WTC11 (cell line): ENCODE measurements at places on chromosomes 5 and 9.
A peak's percentile ranks its signal among the peaks of the same experiment; 100 is the strongest.

- DNase-seq: no peak
These were observed 1.7 kb downstream of the ADAMTS16 start for GRCh38 chr5:5141625-5142525.

DNA sequence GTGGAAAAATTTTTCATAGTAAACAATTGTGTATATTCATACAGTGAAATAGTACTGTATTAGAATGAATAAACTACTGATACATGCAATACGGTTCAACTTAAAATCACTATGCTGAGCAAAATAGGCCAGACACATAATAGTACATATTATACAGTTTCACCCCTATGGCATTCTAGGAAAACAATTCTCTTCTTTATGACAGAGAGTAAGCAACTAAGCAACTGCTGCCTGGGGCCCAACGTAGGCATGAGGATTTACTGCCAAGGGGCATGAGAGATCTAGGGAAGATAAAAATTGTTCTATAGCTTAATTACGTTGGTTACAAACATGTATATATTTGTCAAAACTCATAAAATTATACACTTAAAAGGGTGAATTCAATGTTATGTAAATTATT, 180.2 kb downstream of the DRD1 start:
- no peak for DNase-seq

- DNase-seq: peak; percentile 36
These were observed 434 bp downstream of the GLRX start for GRCh38 chr5:95822043-95822541.

DNA sequence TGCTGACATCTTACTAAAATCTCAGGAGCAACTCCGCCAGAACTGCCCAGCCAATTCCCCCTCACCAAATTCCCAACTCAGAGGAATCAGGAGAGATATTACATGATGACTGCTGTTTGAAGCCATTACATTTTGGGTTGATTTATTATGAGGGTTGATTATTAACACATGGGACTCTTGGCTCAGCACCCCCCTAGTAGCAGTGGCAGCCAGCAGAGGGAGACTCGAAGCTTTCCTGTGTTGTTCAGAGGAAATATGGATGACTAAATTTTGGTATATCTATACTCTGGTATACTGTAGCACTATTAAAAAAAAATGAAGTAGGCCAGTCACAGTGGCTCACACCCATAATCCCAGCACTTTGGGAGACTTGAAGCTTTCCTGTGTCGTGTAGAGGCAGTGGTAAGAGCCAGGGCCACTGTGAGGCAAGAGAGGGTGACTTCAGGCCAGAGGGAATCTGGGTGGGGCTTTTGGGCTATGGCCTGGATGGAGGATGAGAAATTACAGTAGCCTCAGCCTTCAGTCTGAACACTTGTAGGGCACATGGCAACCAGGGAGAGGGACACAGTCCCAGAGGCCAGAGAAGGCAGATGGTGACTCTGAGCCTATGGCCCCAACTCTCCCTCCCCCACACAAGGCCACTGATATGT, 111.4 kb downstream of the LHX2 start:
- no peak for DNase-seq

- DNase-seq: no peak
These were observed 61.2 kb upstream of the TAF11L2 start for GRCh38 chr5:17436761-17437221.

DNA sequence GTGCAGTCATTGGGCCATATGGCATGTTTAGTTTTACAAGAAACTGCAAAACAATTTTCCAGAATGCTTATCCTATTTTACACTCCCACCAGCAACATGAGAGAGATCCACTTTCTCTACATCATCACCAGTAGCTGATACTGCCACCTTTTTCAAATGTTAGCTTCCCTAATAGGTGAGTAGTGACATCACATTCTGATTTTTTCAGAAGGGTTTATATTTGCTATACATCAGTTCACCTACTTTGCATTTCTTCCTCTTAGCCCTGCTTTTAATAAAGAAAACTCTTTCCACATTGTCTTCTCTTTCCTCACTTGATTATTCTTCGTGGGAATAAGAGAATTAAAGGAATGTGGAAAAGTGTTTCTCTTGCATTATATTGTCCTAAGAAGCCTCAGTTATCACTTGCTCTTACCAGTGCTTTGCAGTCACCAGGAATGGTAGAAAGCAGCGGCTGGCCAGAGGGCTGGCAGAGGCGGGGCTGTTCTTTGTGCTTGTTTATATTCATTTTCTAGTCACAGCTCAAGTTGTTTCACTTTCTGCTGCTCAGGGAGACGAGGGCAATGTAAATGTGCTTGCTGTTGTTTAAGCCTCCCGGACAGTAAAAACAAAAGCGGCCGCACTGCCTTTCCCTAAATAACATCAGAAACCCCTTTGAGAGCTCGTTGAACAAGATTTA, 164.8 kb downstream of the HSD17B3 start:
- no peak for DNase-seq

DNA sequence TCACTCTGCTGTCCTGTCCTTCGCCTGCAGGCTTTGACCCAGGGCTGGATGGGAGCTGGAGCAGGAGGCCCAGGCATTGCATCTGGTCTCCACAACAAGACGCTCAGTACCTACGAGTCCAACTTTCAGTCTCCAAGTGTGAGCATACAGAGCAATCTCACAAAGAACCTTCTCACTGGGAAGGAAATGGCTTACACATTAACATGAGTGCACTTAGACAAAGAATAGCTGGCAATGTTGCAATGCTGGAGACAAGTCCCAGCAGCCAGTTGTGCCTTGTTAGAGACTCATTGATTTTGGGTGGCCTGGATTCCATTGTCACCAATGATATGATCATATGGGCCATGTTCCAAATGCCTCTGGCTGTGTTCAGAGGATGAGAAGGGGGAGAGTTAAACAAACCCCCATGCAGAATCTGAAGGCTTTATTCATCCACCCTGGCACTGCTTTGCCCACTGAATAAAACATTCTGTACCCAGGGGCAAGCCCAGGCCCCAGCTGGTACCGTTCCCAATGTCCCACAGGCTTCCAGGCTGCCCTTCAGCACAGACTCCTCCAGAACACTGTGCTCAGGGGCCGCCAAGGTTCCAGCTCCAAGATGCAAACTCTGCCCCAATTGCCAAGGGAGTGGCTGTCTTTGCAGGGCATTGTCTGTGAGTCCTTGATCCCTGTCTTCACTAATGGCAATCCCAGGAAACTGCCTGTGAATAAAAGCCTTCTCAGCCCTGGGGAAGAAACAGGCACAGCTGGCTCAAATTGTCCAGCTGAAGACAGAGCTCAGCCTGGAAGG, 185.5 kb downstream of the HSD17B3 start:
- no peak for DNase-seq

GRCh38 chr5:73256862-73257261, 83.9 kb downstream of the TMEM174 start:
- no peak for DNase-seq

DNA sequence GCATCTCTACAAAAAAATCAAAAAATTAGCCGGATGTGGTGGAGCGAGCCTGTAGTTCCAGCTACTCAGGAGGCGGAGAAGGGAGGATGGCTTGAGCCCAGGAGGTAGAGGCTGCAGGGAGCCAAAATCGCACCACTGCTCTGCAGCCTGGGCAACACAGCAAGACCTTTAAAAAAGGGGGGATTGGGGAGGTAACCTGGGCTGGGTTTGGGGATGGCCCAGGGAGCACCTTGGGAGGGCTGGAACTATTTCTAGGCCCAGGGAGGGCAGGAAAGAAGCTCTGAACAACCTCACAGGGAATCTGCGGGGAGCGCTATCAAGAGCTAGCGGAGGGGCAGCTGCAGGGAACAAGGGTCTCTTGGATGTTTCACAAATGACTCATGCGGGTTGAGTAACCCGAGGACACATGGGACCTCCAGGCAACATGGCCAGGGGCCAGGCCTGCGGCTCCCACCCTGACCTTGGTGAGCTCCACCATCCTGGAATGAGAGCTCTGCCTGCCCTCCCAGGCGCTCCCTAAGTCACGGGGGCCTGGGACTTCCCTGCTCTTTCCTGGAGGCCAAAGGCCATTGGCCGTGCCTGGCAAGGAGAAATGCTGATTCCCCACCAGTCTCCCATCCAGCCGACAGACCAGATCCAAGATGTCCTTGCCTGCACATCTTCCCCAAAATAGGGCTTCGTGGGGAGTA, 23.4 kb downstream of the SARDH start:
- DNase-seq: no peak

DNA sequence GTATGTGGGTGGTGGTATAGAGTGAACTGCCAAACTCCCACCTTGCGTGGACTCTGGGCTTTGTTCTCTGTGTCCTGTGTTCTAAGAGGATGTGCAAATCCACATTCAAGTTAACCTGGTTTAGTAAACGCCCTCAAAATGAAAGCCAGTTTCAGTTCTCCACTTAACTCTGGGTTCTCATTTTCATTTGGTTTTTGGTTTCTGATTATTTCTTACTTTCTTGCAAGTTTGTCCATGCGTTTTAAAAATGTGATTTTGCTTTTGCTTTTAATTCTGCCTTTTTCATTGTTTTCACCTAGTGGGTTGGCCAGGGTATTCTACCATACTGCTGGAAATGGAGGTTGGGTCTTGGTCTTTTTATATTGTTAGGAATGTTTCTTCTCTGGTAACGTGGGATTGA, 38.2 kb downstream of the GALNT10 start:
- no peak for DNase-seq

DNA sequence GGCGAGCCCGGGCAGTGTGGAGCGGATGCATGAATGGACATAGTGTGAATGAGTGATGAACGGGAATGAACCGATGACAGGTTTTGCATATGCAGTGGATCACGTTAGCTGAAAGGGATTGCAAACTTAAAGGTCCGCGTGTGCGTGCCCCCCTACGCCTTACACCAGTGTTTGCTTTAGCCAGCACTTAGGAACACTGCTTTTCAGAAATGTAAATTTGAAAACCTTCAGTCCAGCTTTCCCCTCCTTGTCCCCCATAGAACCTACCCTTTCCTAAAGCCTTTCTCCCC, 692 bp downstream of the PSAT1 start:
- DNase-seq: no peak

DNA sequence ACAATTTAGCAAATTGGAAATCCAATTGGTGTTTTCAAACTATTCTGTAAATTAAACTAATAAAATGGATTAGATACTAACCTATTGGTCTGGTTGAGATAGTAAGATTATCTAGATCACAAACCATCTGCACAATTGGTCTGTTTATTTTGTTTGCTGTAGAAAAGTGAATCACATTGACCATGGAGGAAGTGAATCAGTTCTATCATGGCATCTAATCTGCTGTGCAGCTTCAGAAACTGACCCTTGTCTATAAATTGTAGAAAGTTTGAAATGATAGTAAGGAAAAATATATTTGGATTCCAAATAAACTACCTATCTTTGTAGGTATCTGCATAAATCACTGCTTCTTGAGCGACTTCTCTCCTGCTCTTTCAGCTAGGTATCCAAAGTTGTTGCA, 1865.4 kb downstream of the MAT2B start:
- DNase-seq: no peak

GRCh38 chr5:38330207-38330606, 71.8 kb downstream of the EGFLAM start:
- DNase-seq: no peak

DNA sequence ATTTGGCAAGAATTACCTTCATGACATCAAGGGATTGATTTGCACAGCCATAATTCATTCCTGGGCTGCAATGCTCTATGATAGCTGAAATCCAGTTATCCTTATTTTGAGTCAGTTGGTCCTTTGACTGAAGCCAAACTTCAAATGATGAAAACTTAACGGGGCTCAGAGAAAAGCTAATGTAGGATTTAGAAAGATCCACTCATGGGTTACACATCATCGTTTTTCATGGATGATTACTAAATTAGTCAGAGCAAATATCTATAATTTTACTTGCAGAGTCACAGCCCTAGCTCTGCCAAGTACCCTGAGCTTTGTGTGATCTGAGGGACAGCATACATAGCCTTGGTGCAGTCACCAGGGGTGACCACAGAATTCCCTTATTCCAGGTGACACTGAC, 27.3 kb upstream of the MUSK start:
- no peak for DNase-seq

DNA sequence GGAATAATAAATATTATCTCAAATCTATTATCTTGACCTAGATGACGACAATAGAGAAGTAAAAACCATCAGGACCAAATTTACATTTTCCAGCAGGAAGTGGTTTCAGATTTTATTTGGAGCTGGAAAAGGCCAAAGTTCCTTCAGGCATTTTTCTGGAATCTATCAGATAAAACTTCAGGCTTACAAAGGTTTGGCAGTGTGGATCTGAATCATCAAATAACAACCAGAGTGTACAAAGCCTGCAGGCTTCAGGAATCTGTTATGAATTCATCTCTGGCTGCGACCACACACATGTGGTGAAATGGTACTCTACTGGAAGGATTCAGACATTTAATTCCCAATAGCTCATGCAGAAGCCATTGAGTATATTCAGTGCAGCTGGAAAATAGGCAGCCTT, 726.4 kb upstream of the GRAMD2B start:
- no peak for DNase-seq

DNA sequence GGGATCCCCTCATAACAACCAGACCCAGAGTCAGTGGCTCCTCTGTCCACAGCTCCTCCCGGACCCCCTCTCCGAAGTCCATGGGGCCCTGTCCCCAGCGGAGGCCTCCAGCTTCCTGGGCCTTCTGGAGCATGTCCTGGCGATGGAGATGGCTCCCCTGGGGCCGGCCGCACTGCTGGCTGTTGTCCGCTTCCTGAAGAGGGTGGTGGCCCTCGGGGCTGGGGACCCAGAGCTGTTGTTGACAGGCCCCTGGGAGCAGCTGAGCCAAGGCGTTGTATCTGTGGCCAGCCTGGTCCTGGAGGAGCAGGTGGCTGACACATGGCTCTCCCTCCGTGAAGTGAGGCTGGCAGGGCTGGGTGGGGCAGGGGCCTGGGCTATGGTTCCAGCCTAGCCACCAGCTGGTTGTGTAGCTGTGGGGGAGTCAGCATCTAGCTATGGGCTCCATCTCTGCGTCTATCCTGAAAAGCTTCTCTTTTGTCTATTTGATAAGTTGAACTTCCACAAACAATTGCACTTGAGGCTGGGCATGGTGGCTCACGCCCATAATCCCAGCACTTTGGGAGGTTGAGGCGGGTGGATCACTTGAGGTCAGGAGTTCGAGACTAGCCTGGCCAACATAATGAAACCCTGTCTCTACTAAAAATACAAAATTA, 4.7 kb downstream of the ADGRD2 start:
- no peak for DNase-seq

DNA sequence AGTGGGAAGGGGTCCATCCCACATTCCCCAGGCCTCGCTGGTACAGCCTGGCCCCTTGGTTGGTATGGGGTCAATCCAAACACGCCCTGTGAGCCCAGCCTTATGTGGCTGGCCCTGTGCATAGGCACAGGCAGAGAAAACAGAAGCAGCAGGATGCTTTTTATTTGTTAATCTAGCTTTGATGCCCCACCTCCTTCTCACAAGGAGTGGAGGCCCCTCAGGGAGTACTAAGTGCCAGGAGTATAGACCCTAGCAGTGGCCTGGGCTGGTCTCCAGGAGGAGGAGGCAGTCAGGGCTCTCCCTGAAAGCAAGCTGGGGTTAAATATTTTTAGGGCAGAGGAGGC, 14.6 kb upstream of the TCF7 start:
- peak; percentile 23 for DNase-seq

DNA sequence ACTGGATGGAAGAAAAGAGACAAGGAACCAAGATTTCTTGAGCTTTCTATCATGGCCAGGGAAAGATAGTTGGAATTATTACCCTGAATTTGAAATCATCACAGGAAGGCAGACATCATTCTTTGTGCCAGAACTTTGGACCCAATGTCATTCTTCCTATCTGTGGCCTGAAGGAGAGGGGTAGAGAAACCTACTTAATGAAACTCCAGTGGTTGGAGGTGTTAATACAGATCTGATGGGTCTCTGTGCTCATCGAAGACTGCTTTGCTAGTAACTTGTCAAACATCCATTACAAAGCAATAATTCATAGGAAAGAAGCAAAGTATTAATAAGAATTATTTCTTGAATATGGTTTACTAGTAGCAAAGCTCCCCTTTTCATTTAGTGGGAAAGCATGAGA, 26.9 kb downstream of the PRLR start:
- no peak for DNase-seq
